ENCODE measurements at places on chromosomes 2 and 18. TPM values are rescaled to one million over a fixed set of nuclear protein-coding genes. Genes with fewer than 3 reads are reported as not detected.

DNA sequence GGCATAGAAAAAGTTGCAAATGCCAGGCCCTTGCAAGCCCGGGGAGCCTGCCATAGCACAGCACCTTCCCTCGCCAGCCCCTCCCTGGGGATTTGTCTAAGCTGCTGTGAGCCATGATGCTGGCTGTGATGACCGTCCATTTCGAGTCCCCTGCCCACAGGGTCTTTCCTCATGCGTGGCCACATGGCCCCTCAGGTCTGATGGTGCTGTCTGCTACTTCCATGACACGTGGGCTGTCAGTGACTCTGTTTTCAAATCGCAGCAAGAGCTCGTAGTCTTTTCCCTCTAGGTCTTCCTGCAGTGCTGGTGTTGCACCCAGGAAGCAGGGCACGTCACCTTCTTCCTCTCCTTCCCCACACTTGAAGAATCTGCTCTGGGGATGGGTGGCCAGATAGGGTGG is 15.5 kb upstream of the GNAL start:
- no peak for DNase-seq

DNA sequence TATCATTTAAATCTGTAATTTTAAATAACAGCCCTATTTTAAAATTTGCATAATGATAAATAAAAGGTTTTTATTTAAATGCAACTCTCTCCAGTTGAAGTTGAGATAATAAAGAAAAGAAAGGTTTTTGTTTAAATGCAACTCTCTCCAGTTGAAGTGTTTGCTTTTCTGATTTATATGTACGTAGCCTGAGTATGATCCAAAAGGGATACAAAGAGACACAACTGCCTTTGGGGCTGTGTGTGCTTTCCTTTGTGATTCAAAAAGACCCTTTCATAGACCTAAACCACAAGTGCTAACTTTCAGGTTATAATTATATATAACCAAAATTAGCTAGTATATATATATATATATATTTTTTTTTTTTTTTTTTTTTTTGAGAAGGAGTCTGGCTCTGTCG is 76.2 kb upstream of the MFF start:
- no peak for DNase-seq

GRCh38 chr2:159728629-159729028 is 16.3 kb downstream of the MARCHF7 start:
- DNase-seq = no peak

- no peak for DNase-seq
Measured at GRCh38 chr18:55857956-55858355, 270.0 kb upstream of the TCF4 start.

DNA sequence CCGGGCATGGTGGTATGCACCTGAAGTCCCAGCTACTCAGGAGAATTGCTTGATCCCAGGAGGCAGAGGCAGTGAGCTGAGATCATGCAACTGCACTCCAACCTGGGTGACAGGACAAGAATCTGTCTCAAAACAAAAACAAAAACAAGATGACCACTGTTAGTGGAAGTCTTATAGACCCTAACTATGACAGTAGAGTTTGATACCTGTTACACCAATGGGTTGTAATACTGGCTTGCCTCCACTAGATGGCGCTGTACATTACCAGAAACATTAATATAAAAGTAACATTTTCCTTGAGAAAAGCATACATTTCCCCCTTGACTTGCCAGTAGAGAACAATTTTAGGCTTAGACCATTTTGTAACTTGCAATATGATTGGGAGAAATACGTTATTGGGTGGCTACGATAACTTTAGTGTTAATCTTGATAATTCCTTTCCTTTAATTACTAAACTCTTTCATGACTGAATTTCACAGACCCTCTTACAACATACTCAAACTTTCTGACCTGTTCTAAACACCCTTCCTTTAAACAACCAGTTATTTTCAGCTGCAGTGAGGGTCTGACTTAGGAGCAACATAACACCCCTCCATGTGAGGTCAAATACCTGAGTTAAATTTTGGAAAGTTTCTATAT is 19.5 kb downstream of the SLC25A52 start:
- DNase-seq = peak; percentile 46

DNA sequence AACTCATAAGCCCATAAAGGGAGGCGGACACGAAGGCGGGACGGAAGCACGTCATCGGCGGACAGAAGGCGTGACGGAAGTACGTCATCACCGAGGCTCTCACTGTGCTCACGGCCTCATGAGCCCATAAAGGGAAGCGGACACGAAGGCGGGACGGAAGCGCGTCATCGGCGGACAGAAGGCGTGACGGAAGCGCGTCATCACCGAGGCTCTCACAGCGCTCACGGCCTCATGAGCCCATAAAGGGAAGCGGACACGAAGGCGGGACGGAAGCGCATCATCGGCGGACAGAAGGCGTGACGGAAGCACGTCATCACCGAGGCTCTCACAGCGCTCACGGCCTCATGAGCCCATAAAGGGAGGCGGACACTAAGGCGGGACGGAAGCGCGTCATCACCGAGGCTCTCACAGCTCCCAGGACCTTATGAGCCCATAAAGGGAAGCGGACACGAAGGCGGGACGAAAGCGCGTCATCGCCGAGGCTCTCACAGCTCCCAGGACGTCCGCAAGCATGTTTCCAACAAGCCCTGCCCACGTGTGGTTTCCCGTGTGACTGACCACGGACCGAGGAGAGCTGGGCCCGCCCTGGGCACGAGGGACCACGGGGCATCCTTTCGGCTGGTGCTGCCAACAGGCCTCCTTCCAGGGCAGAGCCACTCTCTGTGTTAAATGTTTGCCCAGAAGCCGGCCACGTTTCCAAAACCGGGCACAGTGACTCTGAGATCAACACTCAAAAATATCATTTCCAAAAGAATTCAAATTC is 182.7 kb upstream of the SALL3 start:
- no peak for DNase-seq

Gene DUSP2
- 11.3 TPM for total RNA-seq

Gene SAG
- not detected for total RNA-seq

Gene AGXT
- total RNA-seq = 1.6 TPM

Gene COLEC12
- total RNA-seq = 4.9 TPM

Gene NLRC4
- total RNA-seq = 1.9 TPM

Gene RASGRP3
- 7.4 TPM for total RNA-seq

Gene IL36RN
- not detected for total RNA-seq
